ENCODE measurements at places on chromosomes 6 and 20.

DNA sequence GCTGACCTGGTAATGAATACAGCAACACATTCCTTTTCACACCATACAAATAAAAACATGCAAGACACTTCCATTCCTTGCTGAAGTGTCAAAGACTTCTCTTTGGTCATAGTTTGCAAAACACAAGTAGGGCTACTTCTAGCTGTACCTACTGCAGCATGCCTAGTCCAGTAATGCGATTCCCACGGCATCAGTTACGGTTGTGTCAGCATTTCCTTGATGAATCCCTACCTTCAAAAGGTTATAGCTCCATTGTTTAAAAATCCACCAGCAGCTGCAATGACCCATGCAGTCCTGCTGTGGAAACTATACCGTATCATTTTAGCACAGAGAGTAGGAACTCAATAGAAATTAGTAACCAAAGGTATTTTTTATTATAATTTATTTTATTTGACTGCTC is 1371.5 kb downstream of the EPHA7 start:
- DNase-seq: no peak

GRCh38 chr6:111585241-111585973 is 20.3 kb downstream of the TRAF3IP2 start:
- DNase-seq: peak; percentile 46

GRCh38 chr6:158158748-158159147 is 9.3 kb downstream of the SERAC1 start:
- DNase-seq: no peak

DNA sequence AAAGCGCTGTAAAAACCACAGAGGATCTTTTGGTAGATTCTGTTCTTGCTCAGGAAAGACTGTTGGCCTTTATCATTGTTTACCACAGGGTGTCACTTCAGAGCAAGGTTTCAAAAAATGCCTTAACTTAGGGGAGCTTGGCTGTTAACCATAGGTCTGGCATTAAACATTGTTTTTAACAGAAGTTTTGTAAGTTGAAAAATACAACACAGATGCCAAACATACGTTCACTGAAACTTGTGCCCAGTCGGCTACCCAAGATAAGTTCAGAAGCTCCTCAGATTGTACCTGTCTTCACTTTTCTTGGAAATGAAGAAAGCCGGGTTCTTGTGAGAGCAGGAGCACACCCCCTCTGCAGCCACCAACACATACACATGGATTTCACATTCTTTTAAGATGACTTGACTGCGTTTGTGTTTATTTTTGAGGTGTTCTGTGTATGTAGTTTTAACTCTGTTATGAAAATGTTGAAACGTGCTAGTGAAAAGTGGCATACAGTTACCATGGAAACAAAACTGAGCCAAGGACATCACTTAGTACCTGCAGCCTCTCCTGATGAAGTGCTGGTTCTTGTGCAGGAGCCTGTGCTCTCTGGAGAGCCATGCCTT is 64.9 kb downstream of the SYCP2L start:
- DNase-seq: peak; percentile 82

GRCh38 chr6:14037402-14038277 is 79.9 kb upstream of the CD83 start:
- DNase-seq: peak; percentile 86

Measured in ELR (cell line).